Stimulated activated CD4-positive, alpha-beta T cell treated with anti-CD3 and anti-CD28 coated beads, Interleukin-12 subunit alpha, Interleukin-12 subunit beta, amount 100 ng/mL, for 24 hours (primary cell): ENCODE measurements at places on chromosomes 6 and 20.

- no peak for DNase-seq
These were observed 51.2 kb downstream of the TP53INP2 start for GRCh38 chr20:34755367-34755766.

- DNase-seq = no peak
These were observed 31.1 kb downstream of the OSBPL2 start for GRCh38 chr20:62269378-62269777.

DNA sequence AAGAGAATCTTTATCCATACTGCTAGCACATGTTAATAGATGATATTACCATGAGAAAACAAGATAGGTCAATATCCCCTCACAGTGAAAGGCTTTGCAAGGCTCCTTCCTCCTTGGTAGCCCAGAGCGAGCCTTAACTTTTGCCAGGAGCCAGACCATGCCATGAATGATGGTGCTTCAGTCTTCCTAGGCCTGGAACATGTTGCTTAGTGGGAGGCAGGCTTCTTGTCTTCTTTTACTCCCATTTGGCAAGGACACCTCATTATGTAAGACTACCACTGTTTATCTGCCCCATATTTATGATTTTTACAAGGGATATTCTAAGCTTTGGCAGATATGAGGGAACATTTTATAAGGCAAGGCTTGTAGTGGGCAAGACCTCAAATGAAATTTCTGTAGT lies 90.8 kb downstream of the GJA1 start:
- no peak for DNase-seq

- no peak for DNase-seq
These were observed 10.7 kb downstream of the SLC22A23 start for GRCh38 chr6:3446184-3446583.

- DNase-seq = peak; percentile 53
These were observed 304.9 kb upstream of the PRDM1 start for GRCh38 chr6:105781248-105781647.

- no peak for DNase-seq
These were observed 187.1 kb upstream of the PHACTR1 start for GRCh38 chr6:12529364-12530019.
